Stimulated activated CD8-positive, alpha-beta memory T cell treated with anti-CD3 and anti-CD28 coated beads, Interleukin-7, amount 100 ng/mL, for 48 hours (primary cell): ENCODE measurements at places on chromosomes 2 and 18.

DNA sequence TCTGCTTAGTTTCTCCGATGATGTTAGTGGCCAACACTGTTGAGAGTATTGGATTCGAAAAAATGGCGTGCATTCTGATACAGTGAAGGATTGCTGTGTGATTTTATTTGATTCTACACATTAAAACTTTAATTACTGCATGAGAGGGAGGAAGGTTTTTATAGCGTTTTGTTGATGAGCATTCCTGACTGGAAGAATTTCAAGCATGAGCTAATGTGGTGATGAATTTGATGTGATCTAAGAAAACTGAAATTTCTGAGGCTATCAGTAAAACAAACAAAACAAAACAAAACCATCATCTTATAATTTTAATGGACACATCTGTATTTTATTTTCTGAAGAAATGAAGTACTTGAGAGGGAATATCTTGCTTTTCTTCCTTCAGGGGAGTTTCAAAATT lies 59.6 kb downstream of the ITGB6 start:
- no peak for DNase-seq

- DNase-seq = peak; percentile 7
Observed at GRCh38 chr2:42252464-42252863, 83.3 kb downstream of the EML4 start.

- DNase-seq = no peak
Observed at GRCh38 chr2:174699993-174700766, 64.1 kb downstream of the CHRNA1 start.

DNA sequence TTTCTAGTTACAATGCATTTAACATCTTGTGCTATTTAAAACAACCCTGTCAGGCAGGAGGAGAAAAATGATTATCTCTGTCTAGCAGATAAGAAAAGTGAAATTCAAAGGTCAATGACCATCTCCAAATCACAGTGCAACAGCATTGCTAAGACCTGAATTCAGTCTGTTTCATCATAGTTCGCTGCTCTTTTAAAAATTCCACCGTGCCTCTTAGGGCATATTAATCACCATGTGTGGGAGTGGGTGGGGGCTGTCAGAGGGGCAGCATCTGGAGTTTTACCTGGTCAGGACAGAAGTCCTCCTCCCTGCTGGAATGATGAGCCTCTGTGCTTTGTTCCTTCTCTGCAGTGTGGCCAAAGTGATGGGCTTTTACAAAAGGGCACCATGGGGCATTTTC lies 418.7 kb upstream of the RGPD4 start:
- no peak for DNase-seq

DNA sequence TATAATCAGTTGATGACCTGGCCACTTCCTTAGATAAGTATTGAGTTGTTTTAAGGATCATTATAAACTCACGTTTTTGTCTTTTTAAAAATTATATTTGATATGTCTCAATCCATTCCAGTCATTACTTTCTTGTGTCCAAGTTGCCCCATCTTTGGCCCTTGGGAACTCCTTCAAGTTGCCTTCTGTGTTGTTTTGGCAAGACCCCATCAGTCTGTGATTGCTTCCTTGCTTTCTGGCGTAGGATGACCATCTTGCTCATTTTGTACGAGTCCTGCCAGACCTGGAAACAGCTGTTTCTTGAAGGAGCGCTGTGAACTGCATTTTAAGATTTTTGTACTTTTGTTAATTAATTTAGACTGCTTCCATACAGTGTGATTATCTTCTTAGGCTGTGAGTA lies 68.9 kb upstream of the ITM2C start:
- no peak for DNase-seq

DNA sequence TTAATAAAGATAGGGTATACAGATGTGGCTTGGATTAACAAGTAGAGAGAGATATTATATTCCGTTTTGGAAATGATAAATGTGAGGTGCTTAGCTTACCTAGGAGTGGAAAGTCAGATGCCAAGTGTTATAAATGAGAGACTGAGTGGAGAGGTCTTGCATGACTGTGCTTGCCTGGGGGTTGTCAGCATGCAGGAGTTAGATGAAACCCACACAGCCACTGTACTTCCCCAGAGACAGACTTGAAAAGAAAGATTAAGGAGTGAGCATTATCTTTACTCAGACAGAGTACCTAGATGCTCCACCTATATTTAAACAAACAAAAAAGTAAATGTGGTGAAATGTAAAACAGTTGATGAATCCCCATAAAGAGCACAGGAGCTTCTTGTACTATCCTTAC lies 482.7 kb downstream of the RIT2 start:
- DNase-seq = no peak

DNA sequence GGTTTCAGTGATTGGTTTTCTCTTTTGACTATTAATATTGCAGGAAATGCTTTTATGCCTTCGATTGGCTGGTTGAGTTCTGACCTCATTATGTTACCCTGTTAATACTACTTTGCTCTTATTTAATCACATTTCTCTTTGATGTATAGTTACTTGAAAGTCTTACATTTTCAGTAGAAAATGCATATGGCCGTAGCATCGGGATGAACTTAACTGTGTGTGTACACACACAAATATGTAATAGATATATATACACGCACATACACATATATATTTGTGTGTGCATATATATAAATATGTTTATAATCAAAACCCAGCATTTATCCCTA lies 1.6 kb downstream of the EPC2 start:
- DNase-seq = no peak

DNA sequence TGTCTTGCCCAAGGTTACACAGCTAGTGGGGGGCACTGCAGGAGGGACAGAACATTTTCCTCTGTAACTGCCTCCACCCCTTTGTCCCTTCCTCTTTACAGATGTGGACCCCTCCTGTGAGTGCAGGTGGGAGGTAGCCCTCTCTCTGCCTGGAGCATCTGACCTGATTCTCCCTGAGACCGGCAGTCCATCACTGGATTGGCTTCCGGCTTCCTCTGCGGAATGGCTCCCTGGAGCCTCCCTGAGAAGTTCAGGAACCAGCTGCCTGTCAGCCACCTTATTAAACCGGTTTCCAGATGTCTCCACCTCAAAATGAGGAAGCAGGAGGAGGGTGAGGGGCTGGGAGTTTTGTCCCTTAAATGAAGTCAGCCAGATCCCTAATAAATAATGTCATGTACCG lies 67.3 kb upstream of the TNP1 start:
- no peak for DNase-seq

- no peak for DNase-seq
Observed at GRCh38 chr2:160336635-160337034, 136.6 kb upstream of the ITGB6 start.

GRCh38 chr2:190859347-190860297 lies 21.0 kb upstream of the GLS start:
- no peak for DNase-seq

- DNase-seq = no peak
Observed at GRCh38 chr2:237732790-237733381, 65.7 kb upstream of the RBM44 start.
